Stimulated activated CD8-positive, alpha-beta memory T cell treated with anti-CD3 and anti-CD28 coated beads, Interleukin-2, amount 100 ng/mL, for 48 hours (primary cell): ENCODE measurements at places on chromosomes 2 and 18.

GRCh38 chr2:130756053-130756873 lies 923 bp downstream of the AMER3 start:
- no peak for DNase-seq

- no peak for DNase-seq
Measured at GRCh38 chr2:200702646-200703118, 109.0 kb upstream of the BZW1 start.

DNA sequence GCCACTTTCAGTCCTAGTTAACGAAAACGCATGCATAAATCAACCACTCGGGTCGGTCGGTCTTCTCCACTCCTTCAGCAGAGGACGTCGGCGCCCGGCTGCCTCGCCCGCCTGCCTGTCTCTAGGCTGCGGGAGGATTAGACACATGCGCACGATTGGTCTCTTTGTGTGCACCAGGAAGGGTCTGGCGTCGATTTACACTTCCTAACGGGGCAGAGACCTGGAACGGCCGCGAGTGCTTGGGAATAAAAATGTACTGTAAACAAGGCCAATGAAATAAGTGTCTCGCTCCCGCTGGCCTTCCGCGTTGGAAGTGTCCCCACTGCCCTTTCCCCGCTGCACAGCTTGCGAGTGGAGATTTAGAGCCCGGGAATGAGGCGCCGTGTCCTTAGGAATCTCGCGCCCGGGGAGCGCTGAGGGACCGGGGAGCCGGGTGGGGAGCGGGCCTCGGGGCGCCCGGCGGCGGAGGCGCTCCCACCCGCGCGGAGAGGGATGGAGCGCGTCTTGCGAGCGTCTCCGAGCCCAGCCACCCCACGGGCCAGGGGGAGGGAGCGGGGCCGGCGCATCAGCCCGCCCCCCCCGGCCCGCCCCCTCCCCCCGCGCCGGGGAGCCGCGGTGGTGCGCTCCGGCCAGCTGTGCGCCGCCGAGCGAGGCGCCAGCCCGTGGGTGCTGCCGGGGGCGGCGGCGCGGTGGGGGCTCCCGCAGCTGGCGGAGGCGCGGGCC lies at the start of gene DOK6:
DOK6 (plus strand) TSS at position 636 of the 723 bp plus-strand sequence.
- DNase-seq: no peak

DNA sequence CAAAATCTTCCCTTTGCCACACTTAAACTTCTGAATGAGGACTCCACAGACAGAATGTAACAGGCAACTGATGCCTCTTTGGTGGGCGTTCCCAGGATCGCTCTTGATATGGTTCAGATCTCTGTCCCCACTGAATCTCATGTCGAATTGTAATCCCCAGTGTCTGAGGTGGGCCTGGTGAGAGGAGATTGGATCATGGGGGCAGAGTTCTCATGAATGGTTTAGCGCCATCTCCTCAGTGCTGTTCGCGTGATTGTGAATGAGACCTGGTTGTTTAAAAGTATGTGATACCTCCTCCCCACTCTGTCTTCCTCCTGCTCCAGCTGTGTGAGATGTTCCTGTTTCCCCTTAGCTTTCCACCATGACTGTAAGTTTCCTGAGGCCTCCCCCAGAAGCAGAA lies 111.1 kb upstream of the SLC66A3 start:
- DNase-seq: no peak

- no peak for DNase-seq
Measured at GRCh38 chr2:32942793-32943485, 3.8 kb upstream of the LTBP1 start.

DNA sequence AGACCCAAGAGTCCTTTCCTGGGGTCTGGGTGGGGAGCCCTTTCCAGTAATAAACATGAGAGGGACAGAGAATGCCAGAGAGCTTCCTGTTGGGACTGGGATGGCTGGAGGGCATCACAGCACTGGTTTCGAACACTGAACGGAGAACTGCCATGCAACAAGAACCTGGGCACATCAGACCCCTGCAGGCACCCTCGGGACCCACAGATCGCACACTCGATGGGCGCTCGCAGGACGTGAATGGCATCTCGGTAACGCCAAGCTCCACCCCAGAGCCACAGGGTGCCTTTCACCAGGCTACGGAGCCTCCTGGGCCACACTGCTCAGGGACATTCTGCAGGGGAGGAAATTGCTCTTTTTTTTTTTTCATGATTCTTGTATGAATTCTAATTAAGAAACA lies 25.1 kb downstream of the SLC66A2 start:
- DNase-seq: no peak

DNA sequence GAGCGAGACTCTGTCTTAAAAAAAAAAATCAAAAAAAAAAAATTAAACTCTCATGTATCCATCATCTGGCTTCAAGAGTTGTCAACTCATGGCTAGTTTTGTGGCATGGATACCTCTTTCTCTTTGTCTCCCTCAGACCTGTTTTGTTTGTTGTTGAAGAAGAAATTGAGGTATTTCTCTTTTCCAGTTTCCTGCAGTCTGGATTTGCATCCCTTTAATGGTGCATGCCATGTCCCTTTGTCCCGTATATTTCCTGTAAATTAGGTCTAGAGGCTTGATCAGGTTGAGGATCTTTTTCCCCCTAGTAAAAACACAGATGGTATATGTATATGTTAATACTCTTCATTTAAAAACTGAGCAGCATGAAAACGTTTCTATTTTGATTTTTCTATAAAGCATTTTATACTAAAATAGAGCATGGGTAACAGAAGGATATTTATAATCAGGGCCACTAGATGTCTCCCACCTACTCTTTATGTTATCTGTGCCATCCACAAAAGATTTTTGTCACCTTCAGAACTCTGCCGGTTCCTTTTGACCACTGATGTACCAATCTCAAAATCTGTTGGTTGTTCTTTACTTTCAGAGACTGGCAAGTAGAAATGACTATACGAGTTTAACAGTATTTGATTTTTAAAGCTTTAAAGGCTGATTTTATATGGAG lies 80.1 kb downstream of the GALNT1 start:
- no peak for DNase-seq

- no peak for DNase-seq
Measured at GRCh38 chr2:233817361-233817911, 36.9 kb downstream of the HJURP start.

GRCh38 chr18:76494231-76495005 lies 624 bp downstream of the ZNF516 start:
- no peak for DNase-seq

DNA sequence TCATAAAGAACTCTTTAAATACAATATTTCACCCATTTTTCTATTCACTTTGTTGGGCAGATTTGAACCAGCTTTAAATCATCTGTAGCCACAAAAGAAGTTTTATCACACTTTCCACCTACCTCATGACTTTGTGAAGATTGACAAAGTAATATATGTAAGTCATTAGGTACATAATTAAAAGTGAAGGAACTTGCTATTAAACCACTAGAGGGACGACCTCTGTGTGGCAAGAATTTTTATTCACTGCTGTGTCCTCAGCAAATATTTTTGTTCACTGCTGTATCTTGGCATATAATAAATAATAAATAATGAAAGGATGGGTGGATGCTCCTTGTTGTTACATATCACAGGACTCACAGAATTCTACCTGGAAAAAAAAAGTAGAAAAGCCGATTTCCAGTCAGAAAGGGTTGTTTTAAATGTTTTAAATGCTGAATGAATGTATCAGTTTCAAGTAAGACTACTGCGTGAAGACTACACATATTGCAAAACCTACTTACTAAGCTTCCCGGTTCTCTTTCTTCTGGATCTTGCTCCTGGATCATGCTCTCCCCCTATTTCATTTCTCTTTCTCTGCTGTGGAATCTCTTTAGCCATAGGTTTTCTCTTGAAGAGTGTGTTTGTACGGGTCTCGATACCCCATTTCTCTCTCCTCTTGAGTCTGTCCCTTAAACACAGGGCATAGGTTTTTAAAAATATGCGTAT lies 44.8 kb downstream of the KCMF1 start:
- no peak for DNase-seq

- DNase-seq: peak; percentile 76
Measured at GRCh38 chr2:24360050-24360962, at the start of gene ITSN2. ITSN2 (minus strand) TSS chr2:24360536; CDS start chr2:24328082, 32,454 bp downstream.

DNA sequence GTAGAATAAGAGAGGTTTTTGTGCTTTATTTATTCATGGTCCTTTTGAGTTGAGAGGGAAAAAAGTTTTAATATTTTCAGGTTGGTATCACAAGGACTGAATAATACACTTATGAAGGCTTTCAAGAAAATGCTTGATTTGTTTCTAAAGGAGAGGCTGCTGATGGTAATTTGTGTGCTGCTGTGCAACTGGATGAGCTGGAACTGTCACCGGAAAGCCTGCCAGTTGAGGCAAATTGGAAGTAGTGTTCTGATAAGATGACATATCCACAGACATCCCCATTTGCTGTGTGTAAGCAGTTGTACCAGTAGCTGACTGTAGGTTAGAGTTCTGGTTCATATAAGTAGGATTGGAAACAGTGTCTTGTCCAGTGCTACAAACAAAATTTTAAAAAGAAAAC lies 21.6 kb upstream of the CACNB4 start:
- DNase-seq: no peak

GRCh38 chr2:205684871-205685313 lies 2.6 kb downstream of the NRP2 start:
- no peak for DNase-seq

- peak; percentile 33 for DNase-seq
Measured at GRCh38 chr2:218322768-218323525, 30.6 kb upstream of the TMBIM1 start.

DNA sequence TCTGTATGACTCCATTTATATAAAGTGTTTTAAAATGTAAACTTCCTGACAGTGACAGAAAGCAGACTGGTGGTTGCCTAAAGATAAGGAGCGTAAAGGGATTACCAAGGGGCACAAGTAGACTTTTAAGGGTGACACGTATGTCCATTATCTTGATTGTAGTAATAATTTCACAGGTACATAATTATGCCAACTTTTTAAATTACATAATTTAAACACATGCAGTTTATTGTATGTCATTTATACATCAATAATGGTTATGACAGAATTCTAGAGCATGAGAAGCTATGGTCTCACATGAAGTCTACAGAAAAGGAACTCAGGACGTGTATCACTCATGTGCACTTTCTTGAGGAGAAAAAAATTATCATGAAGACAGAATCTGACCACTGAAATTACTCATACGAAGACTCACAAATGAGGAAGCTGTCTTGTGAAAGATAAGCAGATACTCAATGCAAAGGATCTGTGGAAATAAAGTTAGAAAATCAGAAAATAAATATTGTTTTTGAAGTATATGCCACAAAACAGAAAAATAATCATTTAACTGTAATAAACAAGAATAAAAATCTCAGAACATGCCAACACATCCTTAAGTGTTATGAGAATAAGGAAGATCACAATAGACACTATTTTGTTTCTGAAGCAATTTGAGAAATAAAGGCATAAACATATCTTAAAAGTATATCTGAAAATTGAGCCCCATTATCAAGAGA lies 84.4 kb downstream of the TMEM131 start:
- no peak for DNase-seq

- no peak for DNase-seq
Measured at GRCh38 chr2:166278856-166279255, 96.9 kb downstream of the SCN9A start.

GRCh38 chr18:61764381-61764780 lies 128.4 kb downstream of the RNF152 start:
- DNase-seq: no peak

GRCh38 chr2:216114382-216114713 lies 5.2 kb downstream of the XRCC5 start:
- DNase-seq: no peak

GRCh38 chr2:168191955-168192785 lies 55.2 kb downstream of the STK39 start:
- no peak for DNase-seq

- no peak for DNase-seq
Measured at GRCh38 chr2:32792416-32792815, 154.3 kb upstream of the LTBP1 start.

- DNase-seq: no peak
Measured at GRCh38 chr2:12733846-12734245, 17.1 kb downstream of the TRIB2 start.

DNA sequence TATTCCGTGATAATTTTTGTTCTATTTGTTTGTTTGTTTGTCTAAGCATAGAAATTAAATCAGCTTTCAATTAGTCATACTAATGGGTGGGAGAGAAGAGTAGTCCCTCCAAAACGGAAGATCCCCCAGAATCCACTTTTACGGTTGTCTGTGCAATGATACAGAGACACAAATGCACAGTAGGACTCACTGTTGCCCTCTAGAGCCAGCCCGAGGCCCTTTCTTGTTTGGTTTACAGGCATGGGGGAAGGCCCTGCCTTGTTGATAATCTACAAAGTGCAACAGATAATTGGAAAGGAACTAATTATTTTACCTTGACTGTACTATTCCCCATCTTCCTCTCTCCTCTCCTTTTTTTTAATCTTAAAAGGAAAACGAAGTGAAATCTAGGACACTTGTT lies 121.1 kb downstream of the ACOXL start:
- DNase-seq: no peak

DNA sequence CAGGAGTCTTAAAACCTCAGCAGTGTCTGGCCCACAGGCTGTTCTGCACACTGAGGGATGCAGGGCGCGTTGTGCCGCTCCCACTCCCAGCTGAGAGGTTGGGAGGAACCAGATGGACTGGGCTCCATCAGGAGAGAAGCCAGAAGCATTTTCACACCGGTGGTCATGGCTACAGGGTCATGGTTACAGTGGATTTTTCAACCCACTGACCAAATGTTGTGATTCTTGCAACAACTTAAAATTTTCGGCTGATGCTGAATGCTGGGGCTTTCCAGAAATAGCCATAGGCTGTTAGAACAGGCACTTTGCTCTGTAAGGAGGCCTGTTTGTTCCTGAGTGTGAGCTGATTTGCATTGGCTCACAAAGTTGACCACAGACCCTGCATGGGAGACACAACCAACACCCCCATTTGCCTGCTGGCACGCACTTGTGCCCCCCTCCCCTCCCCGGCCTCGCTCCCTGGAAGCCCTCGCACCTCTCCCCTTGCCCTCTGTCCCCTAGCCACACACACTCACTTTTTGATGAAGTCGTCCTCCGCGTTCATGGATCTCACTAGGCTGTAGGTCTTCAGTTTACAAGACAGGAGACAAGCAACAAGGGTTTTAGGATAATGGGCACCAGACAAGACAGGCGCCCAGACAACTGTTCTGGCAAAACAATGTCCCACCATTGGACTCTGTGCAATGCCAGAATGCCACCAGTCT lies 3.4 kb downstream of the LPIN1 start:
- DNase-seq: no peak

- no peak for DNase-seq
Measured at GRCh38 chr2:184620367-184620766, 22.0 kb downstream of the ZNF804A start.

DNA sequence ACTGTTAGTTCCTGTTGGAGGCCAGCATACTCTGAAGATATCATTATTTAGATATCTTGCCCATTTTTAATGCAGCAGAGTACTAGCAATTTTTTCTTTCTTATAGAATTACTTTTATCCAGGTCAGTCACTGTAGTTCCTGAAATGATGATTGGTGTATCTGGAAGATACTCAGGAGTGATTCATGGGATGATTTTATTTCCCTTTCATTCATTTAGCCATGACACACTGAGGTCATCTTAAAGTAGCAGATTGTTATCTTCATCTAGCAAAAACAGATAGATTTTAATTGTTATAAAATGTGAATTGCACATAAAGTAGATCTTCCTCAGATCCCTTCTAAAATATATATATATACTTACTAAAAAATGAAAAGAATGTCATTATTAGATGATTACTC lies 109.1 kb downstream of the PIK3C3 start:
- no peak for DNase-seq
